ENCODE measurements at places on chromosomes 5 and 9.

DNA sequence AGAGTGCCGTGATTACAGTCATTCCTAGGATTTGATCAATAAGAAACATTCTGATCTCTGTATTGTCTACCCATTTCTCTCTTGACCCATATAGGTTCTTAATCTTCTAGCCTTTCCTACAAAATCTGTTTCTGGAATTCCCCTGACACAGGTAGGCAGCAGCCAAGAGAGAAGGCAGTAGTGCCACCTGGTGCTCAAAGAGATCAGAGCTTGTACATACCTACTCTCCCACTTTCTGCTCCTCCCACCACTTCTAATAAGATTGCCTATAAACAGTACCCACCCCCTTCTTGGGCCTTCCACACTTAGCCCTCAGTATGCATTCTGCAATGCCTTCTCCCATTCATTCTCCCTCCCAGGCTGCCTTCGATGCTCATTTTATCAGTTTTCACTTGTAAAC, 117.4 kb upstream of the RORB start:
- peak; percentile 15 for DNase-seq

GRCh38 chr9:81717061-81717746, 27.9 kb upstream of the TLE1 start:
- DNase-seq: no peak

GRCh38 chr9:34059281-34059680, 10.6 kb upstream of the UBAP2 start:
- no peak for DNase-seq

- no peak for DNase-seq
Measured at GRCh38 chr9:78026416-78026815, 5.2 kb downstream of the GNAQ start.

DNA sequence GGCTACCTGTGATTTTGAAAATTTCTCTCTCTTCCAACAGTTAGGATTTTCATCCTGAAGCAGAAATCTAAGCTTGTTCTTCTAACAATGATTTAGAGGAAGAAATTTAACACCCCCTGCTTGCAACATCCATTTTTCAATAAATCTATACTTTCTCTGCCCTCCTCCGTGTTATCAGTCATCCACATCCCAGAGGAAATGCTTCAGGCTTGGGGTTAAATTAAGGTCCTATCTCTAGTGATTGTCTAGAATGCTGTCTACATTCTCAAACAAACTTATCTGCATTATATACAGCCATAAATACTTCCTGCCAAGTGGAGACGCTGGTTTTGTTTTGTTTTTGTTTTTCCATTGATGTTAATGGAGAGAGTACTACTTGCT, 371.0 kb downstream of the CSNK1G3 start:
- no peak for DNase-seq

DNA sequence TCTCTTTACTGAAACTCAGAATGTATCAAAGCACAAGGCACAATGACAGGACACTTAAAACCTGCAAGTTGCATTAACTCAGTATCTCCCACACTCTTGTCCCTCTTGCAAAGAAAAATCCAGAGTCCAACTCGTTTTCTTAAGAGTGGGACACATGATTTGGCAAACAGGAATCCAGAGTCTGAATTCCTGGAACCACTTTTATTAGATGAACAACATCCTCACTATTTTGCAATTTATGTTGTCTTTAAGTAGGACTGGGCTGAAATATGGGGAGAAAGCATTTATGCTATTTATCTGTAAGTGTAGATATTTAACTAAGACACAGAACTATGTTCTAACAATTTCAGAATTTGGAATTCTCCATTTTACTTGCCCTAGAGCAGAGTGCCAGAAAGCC, 69.1 kb downstream of the ABCA1 start:
- DNase-seq: no peak

DNA sequence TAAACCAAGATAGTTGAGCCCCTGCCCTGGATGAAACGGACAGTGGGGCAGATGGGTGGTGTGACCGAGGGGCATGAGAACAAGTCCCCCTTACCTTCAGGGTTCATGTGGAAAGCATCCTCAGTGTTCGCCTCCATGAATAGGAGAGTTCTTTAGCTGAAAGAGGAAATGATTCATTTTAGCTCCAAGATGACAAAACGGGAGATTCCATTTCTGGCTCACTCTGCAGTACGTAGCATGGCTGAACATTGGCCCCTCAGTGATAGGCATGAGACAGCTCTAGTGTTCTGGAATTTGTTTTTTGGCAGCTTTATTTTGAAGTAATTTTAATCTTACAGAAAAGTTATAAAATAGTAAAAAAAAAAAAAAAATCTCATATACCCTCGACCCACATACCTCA, 70.2 kb upstream of the AGXT2 start:
- no peak for DNase-seq

- no peak for DNase-seq
Measured at GRCh38 chr5:128854931-128855330, 110.4 kb upstream of the SLC27A6 start.

DNA sequence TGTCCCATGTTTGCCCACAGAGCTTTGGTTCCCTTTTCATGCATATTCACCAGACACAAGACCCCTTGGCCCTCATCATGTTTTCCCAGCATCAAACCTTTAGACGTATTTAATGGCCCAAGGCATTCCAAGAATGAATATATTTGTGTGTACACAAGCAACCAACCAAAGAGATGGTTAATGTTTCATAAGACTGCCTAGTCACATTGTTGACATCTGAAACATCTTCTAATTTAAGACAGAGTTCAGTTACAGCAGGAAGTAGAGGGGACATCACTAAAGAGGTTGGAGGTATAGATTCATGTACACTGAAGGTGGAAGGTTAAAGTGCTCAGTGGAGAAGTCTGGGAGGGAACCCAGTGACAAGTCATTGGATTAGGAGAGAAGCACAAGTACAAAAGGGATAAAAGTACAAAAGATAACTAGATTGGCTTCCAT, 49.1 kb downstream of the SUSD1 start:
- no peak for DNase-seq

DNA sequence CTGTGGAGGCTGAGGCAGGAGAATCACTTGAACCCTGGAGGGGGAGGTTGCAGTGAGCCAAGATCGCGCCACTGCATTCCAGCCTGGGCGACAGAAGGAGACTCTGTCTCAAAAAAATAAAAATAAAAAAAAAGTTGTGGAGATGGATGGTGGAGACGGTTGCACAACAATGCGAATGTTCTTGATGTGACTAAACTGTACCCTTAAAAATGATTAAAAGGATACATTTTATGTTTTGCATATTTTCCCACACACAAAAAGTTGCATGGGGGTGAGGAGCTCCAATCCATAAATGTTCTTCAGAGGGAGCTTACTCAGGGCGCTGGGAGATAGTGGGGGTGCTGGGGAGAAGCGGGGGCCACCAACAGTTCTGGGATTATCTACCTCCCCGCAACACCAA, 43.8 kb upstream of the CDKN2AIPNL start:
- DNase-seq: no peak

DNA sequence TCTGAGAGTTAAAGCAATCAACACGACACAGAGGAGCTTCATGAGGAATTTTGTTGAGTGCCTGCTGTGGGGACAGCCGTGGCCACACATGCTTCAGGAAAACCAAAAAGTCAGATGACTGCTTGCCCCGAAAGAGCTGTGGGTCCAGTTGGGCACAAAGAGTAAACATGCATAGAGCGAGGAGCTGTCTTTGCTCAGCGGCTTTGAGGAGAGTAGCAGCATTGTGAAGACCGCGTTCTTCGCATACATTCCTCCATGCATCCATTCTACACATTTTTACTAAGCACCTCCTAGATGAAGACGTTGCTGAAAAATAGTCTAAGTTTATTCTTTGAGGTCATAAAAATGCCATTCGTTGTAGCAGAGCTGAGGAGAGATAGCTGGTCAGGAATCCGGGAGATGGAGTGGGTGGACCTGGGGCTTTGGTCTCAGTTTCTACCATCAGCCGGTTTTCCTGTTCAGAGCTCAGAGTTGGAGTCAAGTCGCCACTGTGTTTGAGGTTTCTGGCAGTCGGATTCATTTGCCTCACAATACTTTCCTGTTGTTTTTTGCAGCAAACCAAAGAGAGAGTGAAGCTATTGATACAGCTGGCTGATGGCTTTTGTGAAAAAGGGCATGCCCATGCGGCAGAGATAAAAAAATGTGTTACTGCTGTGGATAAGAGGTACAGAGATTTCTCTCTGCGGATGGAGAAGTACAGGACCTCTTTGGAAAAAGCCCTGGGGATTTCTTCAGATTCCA, 194.5 kb upstream of the OTULINL start:
- DNase-seq: no peak

DNA sequence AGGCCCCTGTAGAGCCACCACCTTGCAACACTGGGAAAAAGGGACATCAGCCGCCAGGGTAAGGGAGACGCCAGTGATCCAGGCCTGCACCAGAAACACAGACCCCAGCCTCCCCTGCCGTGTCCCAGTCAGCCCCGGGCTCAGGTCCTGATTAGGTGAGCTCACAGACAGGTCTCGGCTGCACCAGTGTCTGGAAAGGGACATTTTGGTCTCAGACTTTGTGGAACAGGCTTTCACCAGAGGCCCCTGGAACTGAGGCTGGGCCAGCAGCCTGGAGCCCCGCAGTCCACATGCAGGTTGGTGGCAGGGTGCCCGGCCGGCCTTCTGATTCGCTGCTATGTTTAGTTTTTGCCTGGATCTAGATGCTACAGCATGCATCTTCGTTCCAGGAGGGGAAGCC, 369.0 kb upstream of the IRX4 start:
- DNase-seq: no peak

DNA sequence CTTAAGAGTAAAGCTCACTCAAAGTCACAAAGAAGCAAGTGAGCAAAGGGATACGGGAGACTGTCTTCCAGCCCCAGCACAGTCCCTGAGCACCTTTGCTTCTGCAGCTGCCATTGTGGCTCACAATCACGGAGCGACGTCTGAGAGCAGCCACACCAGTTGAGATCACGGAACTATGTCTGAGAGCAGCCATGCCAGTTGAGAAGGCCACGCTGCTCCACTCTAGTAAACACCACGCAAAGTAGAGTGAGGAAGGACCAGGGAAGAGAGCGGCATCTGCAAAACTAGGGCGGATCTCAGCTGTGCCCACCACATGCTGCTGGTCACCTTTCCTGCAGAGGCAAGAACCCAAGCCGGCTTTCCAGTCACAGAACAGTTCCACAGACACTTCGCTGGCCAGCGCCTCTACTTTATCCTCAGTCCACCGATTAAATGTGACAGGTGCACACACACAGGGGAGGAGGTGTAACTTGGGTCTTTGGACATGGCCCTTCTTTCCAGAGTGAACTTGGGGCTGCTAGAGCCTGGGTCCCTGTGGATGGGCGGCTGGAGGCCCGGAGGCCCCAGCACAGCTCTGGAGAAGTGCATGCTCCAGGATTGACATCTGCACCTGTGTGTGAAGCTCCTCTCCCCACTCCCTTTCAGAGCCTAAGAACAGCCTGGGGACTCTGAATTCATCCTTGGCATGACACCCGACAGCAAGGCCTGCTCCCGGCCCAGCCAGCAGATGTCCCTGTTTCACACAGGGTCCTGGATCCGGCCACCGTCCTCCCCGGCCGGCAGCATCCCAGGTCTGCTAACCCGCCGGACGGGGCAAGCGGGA, 324.9 kb upstream of the IRX4 start:
- no peak for DNase-seq

DNA sequence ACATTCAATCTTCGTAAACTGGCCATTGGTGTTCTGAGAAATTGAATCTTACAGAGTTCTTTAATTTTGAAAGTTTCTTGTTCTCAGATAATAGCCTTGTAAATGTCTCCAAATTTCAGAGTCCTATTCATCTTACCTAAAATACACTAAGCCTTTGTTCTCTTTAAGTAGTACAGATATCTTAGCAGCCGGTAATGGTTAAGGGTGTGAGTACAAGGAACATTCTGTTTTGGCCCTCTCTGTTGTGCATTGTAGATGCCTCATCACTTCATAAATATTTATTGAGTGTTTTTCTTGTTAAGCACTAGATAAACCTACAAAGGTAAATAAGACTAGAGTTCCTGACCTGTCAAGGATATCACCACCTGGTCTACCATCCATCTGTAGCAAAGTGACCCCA, 35.2 kb downstream of the ZCCHC7 start:
- DNase-seq: no peak

- DNase-seq: no peak
Measured at GRCh38 chr5:175378444-175379028, 65.4 kb downstream of the DRD1 start.

DNA sequence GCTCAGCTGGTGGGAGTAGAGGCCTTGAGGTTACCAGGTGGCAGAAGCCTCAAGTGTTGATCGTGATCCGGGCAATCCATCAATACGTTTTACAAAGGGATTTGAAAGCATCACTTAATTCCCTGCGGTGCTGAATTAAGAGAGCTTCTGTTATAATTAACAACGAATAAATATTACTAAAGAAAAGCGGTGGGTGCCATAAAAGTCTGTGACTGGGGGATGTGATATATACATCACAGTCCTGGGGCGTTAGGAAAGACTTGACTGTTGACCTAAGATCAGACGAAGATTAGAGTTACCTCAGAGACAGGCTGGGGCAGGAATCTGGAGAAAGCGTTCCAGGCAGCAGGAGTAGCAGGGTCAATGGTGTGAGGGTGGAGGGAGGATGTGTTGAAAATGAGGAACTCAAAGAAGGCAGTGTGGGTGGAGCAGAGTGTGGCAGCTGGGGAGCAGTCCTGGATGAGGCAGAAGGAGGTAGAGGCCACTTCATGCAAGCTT, 6.7 kb upstream of the C5orf63 start:
- DNase-seq: no peak

DNA sequence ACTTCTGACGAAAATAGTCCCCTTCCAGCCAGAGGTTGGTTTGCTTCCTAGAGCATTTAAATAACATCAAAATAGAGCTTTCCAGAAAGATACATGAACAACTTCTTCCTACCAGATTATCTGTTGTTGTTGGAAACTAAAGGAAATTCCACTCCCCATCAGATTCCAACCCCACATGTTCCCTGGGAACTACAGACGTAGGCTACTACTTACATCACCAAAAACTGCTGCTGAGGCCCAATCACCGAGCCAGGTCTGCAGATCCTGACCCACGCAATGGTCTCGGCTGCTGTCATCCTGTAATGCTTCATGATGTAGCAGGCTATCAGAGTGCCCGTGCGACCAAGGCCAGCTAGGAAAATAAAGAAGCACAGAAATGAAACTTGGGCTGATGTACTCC, 73.4 kb downstream of the HABP4 start:
- DNase-seq: no peak

GRCh38 chr9:93051680-93052089, 6.8 kb upstream of the SUSD3 start:
- no peak for DNase-seq

GRCh38 chr9:79581794-79582193, 10.0 kb downstream of the TLE4 start:
- DNase-seq: peak; percentile 52

- no peak for DNase-seq
Measured at GRCh38 chr5:135238622-135239452, 160.2 kb downstream of the MACROH2A1 start.

- no peak for DNase-seq
Measured at GRCh38 chr5:141954194-141954593, 3.8 kb downstream of the PCDH12 start.

- no peak for DNase-seq
Measured at GRCh38 chr5:179259731-179260323, 85.4 kb downstream of the ADAMTS2 start.

All from CD4-positive, alpha-beta T cell treated with Interleukin-10 for 1 hour (primary cell).